ENCODE measurements at places on chromosomes 3 and 15.

- DNase-seq: no peak
These were observed 46.7 kb downstream of the HMCES start for GRCh38 chr3:129325383-129325782.

DNA sequence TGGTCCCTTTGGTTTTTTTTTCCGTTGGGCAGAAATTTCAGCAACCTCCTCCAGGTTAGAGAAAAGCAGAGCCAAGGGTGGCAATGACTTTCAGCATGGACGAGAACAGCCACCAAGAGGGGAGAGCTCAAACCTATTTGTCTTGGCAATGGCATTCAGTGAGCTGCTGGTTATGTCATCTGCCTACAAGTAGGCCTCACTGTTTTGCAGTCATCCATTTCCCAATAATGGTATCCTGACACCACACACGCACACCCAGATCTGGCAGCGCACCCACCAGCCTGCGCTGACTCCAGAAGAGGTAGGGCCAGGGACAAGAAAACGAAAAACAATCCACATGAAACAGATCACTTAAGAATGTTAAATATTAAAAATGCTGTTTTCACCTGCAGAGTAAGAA lies 92.3 kb downstream of the MAGI1 start:
- DNase-seq: no peak

GRCh38 chr15:40344631-40345120 lies 3.9 kb upstream of the CCDC9B start:
- DNase-seq: no peak

DNA sequence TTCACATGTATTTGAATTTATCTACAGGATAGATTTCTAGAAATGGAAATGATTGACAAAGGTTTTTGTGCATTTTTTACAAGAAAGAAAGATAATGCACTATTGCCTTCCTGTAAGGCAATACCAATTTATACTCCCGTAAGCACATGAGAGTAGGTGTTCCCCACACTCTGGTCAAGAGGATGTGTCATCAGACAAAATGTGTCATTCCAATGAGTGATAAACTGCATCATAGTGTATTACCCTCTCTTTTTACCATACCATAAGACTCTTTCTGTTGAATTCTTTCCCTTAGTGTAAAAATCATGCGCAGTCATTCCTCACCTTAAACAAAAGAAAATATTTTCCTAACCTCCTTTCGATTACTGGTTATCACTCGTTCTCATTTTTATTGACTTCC lies 251.0 kb downstream of the ROBO1 start:
- DNase-seq: no peak

DNA sequence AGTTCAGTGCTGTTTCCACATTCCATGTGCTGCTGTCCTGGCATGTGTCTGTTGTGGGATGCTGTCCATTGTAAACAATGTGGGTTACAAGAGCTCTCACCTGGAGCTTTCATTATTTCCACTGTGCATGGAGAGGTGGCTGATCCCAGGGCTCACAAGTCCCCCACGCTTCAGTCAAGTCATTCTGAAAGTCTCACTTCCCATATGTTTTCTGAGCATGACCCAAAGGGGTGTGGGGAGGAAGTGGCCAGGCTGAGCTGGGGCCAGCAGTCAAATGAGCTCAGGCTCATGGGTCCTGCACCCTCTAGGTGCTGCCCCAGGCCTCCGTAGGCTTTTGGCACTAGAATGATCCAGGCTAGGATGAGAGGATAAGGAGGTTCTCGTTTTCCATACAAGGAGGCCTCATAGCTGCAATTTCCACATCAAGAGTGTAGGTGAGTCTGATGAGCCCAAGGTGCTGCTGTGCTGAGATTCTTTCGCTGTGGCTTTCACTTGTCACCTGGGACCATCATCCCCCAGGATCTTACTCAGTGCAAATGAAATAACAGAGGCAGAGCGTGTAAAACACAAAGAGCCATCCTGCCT lies 22.0 kb downstream of the STARD5 start:
- DNase-seq: no peak
